ENCODE measurements at places on chromosomes 16 and 17.

DNA sequence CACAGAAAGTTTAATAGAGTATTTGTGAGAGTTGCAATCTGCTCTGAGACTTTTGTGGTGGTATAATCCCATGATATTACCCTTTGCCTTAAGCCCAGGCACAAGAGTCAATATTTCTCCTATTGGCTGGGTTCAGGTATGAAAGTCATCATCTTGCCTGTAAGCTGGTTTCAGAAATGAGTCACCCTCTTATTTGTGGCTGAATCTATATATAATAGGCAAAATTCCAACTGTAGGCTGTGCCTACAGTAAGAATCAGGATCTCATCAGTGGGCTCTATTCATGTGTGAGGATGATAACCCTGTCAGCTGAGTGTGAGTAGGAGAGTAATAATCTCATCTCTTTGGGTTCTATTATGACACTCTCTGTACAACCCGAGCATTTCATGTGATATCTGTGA is 2103.1 kb downstream of the TP53TG3F start:
- no peak for DNase-seq

DNA sequence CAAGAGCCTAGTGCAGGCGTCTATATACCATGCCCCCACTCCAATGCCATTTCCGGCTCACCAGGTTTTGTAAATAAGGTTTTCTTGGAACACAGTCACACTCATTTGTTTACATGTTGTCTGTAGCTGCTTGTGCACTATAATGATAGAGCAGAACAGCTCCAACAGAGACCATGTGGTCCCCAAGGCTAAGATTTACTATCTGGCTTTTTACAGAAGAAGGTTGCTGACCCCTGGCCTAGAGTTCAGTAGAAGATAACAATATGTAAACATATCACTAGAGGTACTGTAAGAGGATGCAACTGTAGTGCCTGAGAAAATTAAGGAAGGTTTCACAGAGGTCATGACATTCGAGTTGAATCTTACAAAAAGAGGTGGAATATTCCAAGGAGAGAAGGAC is 66.3 kb downstream of the CACNG1 start:
- DNase-seq: no peak

DNA sequence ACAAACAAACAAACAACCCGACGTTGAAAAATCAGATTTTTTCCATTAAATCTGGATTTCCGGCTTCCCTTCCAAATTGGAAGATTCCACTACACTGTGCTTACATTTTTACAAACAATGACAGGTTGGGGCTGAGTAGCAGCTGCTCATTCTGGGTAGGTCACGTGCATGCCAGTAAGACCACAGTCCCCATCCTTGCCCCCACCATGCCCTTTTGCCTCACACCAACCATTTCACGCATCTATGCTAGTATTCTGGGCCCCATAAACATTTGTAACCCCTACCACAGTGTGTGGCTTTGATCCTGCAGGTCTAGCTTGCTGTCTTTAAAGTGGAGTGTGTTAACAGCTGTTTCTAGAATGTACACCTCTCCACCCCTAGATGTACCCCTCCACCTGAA is 366.1 kb downstream of the XYLT1 start:
- no peak for DNase-seq

- no peak for DNase-seq
Measured at GRCh38 chr17:80008848-80009247, 26.8 kb downstream of the TBC1D16 start.

- peak; percentile 99 for DNase-seq
Measured at GRCh38 chr16:1964506-1965395, at the start of gene RPS2. RPS2 (minus strand) TSS chr16:1964826; CDS start chr16:1964625, 201 bp downstream.

DNA sequence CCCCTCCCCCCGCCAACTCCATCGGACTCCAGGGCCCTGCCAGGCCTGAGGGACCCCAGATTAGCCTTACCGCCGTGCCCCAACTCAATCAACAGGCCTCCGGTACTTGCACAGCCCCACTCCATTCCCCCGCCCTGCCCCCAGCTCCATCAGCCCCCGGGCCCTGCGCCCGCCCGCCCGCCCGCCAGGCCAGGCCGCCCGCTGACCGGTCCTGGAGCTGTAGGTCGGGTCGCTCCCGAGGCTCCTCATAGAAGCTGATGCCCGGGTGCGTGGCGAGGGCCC is 308 bp downstream of the GTF3C1 start:
- no peak for DNase-seq

GRCh38 chr17:82888583-82889495 is 49.0 kb upstream of the ZNF750 start:
- no peak for DNase-seq

GRCh38 chr16:63816276-63816675 is 1305.6 kb downstream of the CDH11 start:
- no peak for DNase-seq

DNA sequence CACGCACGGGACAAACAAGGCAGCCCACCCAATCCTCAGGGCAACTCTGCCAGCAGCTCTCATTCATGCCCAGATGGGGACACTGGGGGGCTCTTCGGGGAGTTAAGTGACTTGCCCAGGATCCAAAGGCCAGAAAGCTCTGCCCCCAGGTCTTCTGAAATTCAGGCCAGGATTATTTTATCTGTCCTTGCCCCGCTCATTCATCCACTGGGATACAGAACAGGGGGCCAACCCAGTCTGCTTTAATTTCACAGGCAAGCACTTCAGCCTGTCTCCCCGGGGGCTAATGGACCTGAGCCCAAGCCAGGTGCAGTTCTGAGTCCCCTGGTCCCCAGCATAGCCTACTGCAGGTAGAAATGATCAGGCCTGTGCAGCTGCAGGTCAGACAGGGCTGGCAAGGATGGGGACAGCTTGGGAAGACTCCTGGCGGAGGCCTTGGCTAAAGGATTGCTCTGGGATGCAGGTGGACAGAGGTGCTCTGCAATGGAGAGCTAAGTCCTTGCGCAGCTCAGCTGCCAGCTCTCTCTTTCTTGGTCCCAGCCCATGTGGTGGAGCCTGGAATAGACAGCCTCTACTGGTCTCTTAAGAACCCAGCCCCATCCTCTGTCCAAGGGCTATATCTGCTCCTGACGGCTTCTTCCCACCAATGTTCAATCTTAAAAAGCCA is 766 bp upstream of the B3GNT9 start:
- no peak for DNase-seq

- no peak for DNase-seq
Measured at GRCh38 chr17:1162116-1162855, 17.5 kb downstream of the ABR start.

DNA sequence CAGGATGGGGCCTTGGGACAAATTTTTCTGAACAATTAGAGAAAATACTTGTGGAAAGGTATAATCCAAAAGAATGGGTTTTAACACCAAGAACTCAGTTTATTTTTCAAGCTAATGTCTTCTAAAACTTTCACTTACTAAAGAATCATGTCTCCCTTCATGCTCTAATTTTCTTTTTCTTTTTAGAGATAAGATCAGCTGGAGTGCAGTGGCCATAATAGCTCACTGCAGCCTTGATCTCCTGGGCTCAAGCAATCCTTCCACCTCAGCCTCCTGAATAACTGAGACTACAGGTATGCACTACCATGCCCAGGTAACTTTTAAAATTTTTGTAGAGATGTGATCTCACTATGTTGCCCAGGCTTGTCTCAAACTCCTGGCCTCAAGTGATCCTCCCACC is 5.5 kb downstream of the OR4D1 start:
- DNase-seq: no peak

DNA sequence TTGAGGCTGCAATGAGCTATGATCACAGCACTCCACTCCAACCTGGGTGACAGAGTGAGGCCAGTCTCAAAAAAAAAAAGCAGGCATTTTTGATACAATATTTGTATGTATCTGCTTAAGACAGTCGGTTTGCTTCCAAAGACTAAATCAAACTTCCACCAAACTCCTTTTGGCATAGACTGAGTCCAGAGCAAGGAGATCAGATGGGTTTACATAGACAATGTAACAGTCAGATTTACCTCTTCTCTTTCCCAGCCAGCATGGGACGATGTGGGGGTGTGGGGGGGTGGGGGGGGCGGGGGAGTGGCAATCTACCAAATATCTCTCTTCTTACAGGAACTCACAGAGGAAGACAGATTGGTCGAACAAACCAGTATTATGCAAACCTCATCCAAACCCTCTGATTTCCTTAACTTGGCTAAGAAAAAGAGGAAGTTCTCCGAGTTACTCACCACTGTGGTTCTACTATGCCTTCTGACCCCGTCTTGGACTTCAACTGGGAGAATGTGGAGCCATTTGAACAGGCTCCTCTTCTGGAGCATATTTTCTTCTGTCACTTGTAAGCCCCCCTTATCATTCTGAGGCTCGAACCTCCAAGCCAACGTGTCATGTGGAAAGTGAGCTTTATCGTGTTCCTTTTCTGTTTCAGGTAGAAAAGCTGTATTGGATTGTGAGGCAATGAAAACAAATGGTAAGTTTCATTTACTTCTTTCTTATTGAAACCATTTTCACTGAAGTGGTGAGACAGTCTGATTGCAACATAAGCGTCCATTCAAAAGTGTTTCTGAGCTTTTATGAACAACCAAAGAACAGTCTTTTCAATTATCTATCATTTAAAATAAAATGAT is at the start of gene MILR1:
TSS of gene MILR1 (plus strand) at position 451 of the 848 bp plus-strand sequence. CDS start at position 505, 54 bp downstream.
- DNase-seq: no peak

GRCh38 chr16:6016530-6017184 is 919.1 kb upstream of the EEF2KMT start:
- DNase-seq: no peak

- DNase-seq: no peak
Measured at GRCh38 chr16:4500272-4500671, 24.1 kb downstream of the HMOX2 start.

- no peak for DNase-seq
Measured at GRCh38 chr16:22633280-22633679, 122.6 kb downstream of the NPIPB5 start.

- peak; percentile 40 for DNase-seq
Measured at GRCh38 chr17:74957935-74958740, 14.4 kb downstream of the HID1 start.

DNA sequence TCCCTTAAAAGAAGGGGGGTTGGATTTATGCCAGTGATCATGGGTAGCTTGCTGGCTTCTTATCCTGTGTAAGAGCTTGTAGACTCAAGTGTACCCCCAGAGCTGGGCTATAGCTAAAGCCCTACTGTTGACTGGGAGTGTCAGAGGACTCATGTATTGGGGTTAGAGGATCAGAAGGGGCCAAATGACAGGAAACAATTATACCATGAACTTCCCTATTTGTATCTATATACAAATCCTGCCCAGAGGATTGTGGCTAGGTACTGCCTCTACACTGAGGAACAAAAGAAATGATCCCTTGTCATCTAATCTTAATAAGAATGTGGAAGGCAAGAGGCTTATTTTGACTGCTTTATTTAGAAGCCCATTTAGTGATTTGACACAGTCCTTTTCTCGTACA is 14.3 kb downstream of the ZP2 start:
- no peak for DNase-seq

DNA sequence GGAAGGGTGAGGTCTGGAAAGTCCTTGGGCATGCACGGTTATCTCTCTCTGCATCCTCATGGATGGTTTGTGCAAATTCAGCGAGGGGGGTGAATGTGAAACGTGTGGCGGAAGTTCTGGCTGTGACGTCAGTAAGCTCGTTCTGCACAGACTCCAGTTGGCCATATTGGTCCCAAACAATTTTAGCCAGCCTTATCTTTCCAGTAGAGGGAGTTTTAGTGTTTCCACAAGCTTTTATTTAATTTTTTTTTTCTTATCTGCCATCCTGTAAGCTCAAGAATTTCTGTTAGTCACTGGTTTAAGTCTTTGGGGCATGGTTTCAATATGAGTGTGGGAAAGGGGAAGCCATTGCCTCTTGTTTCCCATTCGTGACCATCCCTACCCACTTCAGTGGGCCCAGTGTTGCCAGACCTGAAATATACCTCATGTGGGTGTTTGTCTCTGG is 39.0 kb downstream of the HLF start:
- no peak for DNase-seq

DNA sequence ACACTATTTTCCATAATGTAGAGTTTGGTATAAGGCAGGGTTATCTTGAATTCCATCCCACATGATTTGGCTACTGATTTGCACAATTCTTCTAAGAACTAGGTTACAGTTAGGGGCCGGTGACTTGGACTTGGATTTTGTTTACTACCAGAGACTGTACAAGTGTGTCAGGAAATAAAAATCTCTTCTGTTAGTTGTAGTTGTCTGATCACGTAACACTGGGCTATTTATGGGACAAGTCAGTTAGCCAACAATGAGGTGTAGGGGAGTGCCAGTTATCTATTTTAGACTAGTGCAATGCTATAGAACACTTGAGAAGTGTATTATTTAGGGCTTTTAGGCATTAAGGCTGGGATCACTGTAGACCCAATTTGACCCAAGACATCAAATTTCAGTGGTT is 39.7 kb upstream of the GHDC start:
- DNase-seq: no peak

GRCh38 chr16:74321356-74321755 is 24.7 kb downstream of the PSMD7 start:
- no peak for DNase-seq

DNA sequence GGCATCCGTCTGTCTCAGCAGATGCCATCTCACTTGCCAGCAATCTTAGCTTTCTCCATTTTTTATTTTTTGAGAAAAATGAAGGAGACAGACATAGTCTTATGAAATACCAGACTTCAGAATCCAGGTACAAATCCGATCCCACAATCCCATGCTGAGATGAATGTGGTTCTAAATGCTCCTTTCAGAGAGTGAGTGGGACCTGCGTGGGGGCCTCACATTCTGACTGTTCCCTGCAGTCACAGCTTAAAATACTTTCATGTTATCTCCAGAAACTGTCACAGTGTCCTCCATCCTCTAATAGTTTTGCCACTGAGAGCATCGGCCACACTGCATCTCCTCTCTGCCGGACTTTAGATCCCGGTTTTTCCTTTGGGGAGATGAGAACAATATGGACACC is 34.9 kb upstream of the ENDOV start:
- no peak for DNase-seq

- no peak for DNase-seq
Measured at GRCh38 chr17:40599468-40599763, 34.1 kb upstream of the CCR7 start.

GRCh38 chr16:69005641-69006355 is 99.7 kb upstream of the HAS3 start:
- no peak for DNase-seq

GRCh38 chr16:65002265-65002664 is 119.6 kb downstream of the CDH11 start:
- no peak for DNase-seq

DNA sequence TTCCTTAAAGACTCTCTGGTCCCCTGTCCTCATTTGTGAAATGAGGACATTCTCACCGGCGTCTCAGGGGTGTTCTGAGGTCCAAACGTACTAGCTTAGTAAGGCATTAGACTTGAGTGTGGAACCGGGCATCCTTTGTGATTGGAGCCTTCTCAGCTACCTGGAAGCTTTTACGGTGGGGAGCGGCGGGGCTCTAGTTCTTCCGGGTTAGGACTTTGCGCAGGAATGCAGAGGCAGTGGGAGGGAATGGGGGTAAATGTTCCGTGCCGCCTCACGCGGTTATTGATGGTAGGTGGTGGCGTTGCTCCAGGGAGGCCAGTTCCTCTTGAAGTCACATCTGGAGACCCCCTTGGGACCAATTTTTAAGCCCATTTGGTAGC is 113.6 kb downstream of the SNX29 start:
- DNase-seq: no peak

- DNase-seq: no peak
Measured at GRCh38 chr16:87487361-87487924, 5.4 kb downstream of the ZCCHC14 start.

- DNase-seq: no peak
Measured at GRCh38 chr16:83802135-83802534, 5.6 kb upstream of the HSBP1 start.

GRCh38 chr17:47188271-47188875 is 722 bp downstream of the CDC27 start:
- no peak for DNase-seq

GRCh38 chr16:53482123-53482522 is 20.9 kb downstream of the AKTIP start:
- DNase-seq: no peak
